Natural killer cell treated with Interleukin-12 subunit alpha and Interleukin-12 subunit beta and Interleukin-15 and Interleukin-18, amount 100 ng/mL, for 72 hours (primary cell): ENCODE measurements at places on chromosomes 1 and 21. TPM values are rescaled to one million over a fixed set of nuclear protein-coding genes. Genes with fewer than 3 reads are reported as not detected.

The TRIM67 gene
- not detected for total RNA-seq

The GJA9 gene
- total RNA-seq = not detected

The SAMD11 gene
- total RNA-seq = not detected

The APCS gene
- not detected for total RNA-seq

The MAN1C1 gene
- 2.5 TPM for total RNA-seq

The EFHD2 gene
- total RNA-seq = 164 TPM

The OR14I1 gene
- total RNA-seq = not detected

The RER1 gene
- 161 TPM for total RNA-seq

The PODN gene
- total RNA-seq = not detected

The CFHR1 gene
- not detected for total RNA-seq

The ILDR2 gene
- total RNA-seq = 3.5 TPM

The SPRR3 gene
- not detected for total RNA-seq

The ELF3 gene
- total RNA-seq = 0.98 TPM

The OXCT2 gene
- total RNA-seq = 0.47 TPM

The PRDM16 gene
- not detected for total RNA-seq

The JUN gene
- total RNA-seq = 62.2 TPM

The RIIAD1 gene
- total RNA-seq = not detected

The VAMP3 gene
- 31.9 TPM for total RNA-seq

The PLA2G2C gene
- total RNA-seq = not detected

The IL19 gene
- not detected for total RNA-seq

The PHF13 gene
- 14.7 TPM for total RNA-seq

The KRTAP10-3 gene
- total RNA-seq = not detected

The HES3 gene
- total RNA-seq = not detected

The CELA2B gene
- not detected for total RNA-seq

The TMEM240 gene
- total RNA-seq = not detected
